ENCODE measurements at places on chromosomes 4 and X.

DNA sequence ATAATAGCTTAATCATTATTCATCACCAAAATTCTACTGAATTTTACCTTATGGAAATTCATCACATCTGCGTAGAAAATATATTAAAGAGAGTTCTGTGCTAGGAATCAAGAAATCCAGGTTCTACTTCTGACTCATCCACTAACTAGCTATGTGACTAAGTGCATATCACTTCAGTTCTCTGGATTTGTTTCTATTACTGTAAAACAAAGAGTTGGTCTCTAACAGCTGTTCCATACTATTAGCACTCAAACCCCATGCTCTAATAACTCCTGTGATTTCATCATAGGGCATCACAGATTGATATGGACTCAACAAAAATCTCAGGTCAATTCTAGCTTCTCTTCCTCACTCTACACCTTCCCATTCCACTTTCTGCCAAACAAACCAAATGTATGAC, 572.0 kb downstream of the INPP4B start:
- DNase-seq, result no peak

DNA sequence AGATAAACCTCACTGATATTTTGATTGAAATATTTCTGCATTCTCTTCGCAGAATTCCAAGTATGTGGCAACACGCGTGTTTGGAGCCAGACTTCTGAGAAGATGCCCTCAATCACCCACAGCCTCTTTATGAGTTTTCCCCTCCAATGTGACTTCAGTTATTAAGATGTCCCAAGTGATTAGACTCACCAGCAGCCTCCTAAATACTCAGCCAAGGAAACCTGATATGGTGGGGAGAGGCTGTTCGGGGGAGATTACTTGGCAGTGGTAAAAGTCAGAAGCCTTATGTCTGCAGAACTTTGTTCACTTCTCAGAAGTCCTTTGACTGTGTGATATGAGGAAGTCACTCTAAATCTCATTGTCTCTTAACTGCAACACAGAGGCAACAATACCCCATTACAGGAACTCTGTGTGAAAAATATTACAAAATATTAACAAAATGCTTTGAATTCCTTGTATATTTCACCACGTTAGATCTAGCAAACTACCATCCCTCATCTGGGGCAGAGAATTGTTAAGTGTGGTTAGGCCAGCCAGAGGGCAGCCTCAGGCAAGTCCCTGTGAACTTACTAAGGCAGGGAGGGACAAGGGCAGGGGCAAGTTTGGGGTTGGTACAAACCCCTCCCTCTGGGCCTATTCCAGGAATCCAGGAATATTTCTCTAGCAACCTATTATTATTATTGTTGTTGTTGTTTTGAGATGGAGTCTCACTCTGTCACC, 151.4 kb upstream of the USP9X start:
- no peak for DNase-seq

DNA sequence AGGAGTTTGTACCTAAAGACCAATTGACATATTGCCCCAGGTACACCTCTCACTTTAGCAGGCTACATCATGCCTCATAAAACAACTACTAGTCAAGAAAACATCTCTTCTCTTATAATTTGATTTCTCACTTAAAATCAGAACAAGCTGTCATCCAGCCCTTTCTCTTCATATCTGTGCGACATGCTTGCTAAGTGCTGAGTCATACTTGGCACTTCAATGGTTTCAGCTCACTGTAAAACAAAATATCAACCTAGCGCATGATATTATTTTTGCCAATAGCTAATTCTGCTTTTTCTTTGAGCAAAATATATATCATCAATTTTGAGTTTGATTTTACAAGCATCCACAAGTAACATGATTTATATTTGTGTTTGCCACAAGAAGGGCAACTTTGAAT, 27.9 kb upstream of the FUNDC1 start:
- no peak for DNase-seq

GRCh38 chrX:120512627-120513026, 43.5 kb upstream of the LAMP2 start:
- no peak for DNase-seq

DNA sequence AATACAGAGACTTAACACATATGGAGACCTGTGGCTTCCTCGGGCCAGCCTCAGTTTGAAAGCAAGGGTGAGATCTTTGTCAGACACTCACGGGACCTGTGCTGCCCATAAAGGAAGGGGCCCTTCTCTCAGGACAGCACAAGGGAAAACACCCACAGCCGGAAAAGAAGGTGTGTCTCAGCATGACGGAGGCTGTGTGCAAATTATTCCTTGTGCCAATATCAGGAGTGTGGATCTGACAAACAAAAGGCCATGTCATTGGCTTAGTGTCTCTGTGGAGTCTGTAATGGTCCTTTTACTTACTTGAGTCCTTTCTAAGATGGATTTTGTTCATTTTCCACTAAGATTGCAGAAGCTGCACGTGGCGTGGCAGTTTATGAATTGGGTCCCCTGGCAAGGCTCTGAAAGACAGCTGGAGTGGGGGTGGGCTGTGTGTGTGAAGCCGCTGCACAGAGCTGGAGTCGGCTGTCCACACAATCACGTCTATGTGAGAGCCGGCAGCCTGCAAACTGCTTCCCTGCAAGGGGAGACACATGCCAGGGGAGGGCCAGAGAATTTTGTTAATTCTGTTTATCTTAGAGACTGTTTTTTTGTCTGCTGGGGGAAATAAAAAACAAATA, 1.9 kb downstream of the ENPP6 start:
- no peak for DNase-seq

GRCh38 chr4:73576381-73576780, 43.9 kb downstream of the RASSF6 start:
- DNase-seq, result no peak
